Temporal lobe (tissue), 4 donors: ENCODE measurements at places on chromosomes 5 and 9. TPM values are rescaled to one million over a fixed set of nuclear protein-coding genes. Genes with fewer than 3 reads are reported as not detected.

HOMER1 gene
- 80.2 TPM for total RNA-seq

SLIT3 gene
- total RNA-seq = 3.0 TPM

IDNK gene
- total RNA-seq = 3.7 TPM

LAMC3 gene
- total RNA-seq = 2.7 TPM

EPB41L4A gene
- total RNA-seq = 15.0 TPM

DNAH5 gene
- total RNA-seq = 3.7 TPM

SMIM33 gene
- total RNA-seq = not detected

PIP5KL1 gene
- total RNA-seq = 1.2 TPM

CDX1 gene
- not detected for total RNA-seq

SURF6 gene
- total RNA-seq = 14.8 TPM

OR1Q1 gene
- total RNA-seq = not detected
